ENCODE measurements at places on chromosomes 12 and 14.
A peak's percentile ranks its signal among the peaks of the same experiment; 100 is the strongest.

GRCh38 chr14:22561661-22562579 is 27.1 kb downstream of the DAD1 start:
- no peak for DNase-seq

- no peak for DNase-seq
These were observed 63.4 kb downstream of the AACS start for GRCh38 chr12:125128439-125129178.

GRCh38 chr12:122793685-122794106 is 19.3 kb downstream of the CCDC62 start:
- peak; percentile 80 for DNase-seq

DNA sequence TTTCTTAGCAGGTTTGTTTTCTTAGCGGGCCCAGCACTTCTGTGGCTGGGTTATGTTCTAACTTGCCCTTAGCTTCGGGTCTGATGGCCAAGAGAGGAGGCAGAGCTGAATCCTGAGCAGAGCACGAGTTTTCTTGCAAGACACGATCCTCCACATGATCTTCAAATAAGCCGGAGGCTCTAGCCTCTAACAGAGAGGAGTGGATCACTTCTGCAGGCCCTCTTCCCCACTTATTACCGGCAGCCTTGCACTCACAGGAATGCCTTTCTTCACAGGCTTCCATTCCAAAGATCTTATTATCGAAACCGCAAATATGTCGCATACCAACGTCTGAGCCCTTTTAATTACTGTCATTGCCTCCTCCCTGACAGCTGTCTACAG is 79.5 kb downstream of the SINHCAF start:
- DNase-seq, result peak; percentile 54
